Breast epithelium (tissue), 4 donors: ENCODE measurements at places on chromosomes 3 and 15. TPM values are rescaled to one million over a fixed set of nuclear protein-coding genes. Genes with fewer than 3 reads are reported as not detected.

- no peak for DNase-seq
Measured at GRCh38 chr3:90136456-90137191, 1029.2 kb downstream of the EPHA3 start.

- DNase-seq: no peak
Measured at GRCh38 chr15:64925335-64926330, 13.9 kb downstream of the ANKDD1A start.

DNA sequence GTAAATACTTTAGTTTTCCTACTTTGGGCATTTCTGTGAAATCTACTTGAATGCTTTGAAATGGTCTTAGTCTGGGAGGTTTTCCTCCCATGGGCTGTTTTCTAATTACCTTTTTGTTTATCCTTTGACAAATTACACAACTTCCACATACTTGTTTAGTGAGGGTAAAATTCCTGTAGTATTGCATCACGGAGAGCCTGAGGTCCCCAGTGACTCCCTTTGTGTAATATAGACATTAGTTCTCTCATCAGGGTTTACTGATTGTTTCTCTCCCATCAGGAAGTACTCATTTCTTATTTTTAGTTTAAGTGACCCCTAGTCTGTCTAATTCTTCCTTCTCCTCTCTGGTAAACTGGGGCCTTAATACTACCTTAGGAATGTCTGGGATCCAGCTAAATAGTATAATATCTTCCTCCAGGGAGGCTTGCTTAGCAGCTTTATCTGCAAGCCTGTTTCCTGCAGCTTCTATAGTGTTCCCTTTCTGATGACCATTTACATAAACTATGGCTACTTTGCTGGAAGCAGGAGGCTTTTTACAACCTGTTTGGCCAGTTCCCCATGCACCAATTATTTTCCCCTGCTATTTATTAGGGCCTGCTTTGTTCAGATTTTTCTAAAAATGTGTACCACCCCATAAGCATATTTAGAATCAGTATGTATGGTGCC, 87.2 kb upstream of the XCR1 start:
- no peak for DNase-seq

GRCh38 chr3:18447720-18448119, 22.6 kb upstream of the SATB1 start:
- DNase-seq: no peak

DNA sequence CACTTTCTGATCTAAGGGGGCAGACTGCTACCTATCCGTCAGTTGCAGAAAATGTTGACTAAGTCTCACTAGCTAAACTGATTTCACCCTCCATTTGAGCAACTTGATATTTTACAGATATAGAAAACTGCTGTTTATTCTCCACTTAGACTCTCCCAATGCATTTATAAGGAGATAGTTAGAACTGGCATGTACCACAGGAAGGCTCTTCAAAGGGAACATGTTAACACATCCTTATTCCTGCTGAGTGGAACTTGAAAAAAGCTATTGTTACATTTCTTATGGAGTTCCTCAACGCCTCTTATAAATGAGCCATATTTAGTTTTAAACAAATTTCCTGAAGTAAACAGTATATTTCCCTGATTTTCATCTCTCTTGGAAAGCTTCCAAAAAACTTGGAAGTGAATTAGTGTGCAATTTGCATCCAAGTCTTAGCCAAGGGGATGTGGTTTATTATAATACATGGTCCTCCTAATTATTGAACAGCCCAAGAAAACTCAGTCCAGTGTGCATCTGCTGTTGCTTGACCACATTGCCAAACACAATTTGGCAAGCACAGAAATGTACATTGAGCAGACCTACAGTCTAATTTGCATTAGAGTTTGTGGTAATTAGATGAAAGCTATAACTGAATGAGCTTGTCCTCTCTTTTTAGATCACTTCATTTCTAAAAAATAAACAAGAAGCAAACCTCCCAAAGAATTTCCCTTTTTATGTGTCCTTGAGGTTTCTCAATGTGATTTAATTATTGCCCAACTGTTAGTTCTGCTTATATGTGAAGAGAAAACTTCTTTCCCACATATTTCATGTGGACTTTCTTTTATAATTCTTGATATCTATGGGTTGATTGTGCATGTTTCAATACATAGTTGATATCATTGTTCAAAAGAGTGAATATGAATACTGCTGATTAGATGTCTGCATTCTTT, 72.6 kb upstream of the DPH6 start:
- DNase-seq: no peak

DNA sequence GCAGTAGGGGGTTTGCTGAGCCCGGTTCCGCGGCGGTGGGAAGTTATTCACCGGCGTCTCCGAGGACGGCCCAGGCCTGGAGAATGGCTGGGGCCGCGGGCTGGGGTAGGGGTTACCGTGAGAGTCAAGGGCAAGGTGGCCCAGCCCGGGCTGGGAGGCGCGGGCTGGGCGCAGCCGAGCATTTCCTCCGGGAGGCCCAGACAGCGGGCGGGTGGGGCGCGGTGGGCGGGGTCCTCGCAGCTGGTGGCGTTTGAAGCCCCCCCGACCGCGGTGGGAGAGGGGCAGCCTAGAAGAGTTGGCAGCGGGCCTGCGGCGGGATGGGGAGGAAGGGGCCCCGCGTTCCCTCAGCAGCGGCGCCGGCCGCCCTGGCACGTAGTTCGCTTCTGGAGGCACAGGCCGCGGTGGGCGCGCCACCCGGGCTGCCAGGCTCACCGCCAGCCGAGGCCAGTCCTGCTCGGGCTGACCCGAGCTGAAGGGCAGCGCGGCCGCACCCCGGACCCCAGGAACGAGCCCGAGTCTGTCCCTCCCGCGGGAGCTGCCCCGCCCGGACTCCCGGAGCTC, 960 bp upstream of the KLF13 start:
- no peak for DNase-seq

DNA sequence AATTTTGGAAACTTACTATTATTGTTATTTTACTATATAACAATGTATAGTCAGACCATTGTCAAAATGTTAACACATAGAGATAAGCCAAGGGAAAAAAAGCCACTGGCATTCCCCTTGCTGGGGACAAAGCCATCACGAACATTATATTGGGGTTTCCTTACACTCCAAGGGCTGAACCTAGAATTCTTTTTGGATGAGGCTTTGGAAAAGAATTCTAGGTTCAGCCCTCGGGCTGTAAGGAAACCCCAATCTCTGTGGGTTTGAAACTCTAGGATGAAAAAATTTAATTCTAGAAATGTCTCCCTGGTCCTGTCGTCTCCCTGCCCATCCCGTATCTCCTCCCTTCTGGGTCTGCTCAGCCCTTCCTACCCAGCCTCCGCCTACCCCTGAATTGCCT, 67.0 kb upstream of the SMAD6 start:
- DNase-seq: no peak

- DNase-seq: no peak
Measured at GRCh38 chr3:170785454-170785853, 84.5 kb downstream of the RPL22L1 start.

DNA sequence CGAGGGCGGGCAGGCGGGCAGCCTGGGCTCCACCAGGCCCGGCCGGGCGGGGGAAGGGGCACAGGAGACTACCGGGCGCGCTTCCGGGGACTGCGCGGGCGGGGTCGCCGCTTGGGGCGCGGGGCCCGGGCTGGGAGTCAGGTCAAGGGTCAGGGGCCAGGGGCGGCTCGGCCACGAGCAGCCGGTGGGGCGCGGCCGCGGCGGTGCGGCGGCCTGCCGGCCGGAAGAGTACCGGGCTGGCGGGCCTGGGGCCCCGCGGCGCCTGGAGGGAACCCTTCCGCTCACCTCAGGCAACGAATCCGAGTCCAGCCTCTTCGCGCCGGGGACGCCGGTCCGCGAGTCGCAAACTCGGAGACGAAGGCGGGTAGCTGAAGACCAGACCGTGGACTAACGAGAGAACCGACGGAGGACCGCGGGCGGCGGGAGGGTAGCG, 225 bp downstream of the RHOA start:
- DNase-seq: peak; percentile 47

DNA sequence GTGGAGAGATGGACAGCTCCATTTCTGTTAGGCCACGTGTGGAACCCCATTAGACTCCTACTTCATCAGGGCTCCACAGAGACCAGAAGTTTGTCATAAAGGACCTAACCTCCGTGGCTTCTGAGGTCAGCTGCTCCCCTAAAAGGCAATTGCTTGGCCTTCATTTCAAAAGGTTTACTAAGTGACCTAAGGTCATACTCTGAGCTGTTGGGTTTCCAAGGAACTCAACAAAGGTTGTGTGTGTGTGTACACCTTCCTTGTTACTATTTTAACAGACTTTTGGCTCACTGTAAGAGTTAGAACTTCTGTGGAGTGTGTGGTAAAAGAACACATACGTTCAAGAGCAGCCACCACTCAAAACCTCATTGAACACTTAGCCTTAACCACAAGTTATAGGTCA, 73.9 kb downstream of the SEC22A start:
- no peak for DNase-seq

GRCh38 chr3:157075693-157076420, 84.1 kb downstream of the CCNL1 start:
- DNase-seq: peak; percentile 62

The RAD51 gene
- total RNA-seq: not detected

The B3GNT5 gene
- 6.2 TPM for total RNA-seq

The ASB14 gene
- not detected for total RNA-seq

The CACNA1D gene
- total RNA-seq: 32.1 TPM

The CYP19A1 gene
- total RNA-seq: 6.9 TPM

The C3orf85 gene
- total RNA-seq: not detected

The BAHD1 gene
- 11.8 TPM for total RNA-seq

The PP2D1 gene
- total RNA-seq: not detected

The GATA2 gene
- total RNA-seq: 6.6 TPM
